ENCODE measurements at places on chromosomes 7 and 10.
A peak's percentile ranks its signal among the peaks of the same experiment; 100 is the strongest.

DNA sequence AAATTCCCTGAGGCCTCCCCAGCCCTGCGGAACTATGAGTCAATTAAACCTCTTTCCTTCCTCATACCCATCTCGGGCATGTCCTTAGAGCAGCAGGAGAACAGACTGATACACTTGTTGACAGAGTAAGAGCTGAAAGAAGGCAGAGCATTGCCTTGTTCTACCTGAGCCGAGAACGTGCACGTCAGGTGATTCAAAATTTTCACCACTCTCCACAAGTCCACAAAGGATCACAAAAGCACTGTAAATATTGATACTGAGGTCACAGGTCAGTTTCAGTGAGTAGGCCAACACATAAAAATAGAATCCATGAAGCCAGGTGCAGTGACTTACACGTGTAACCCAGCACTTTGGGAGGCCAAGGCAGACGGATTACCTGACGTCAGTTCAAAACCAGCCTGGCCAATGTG lies 27.8 kb downstream of the DCLRE1C start:
- peak; percentile 99 for DNase-seq

- DNase-seq: no peak
Observed at GRCh38 chr10:87603769-87604168, 55.9 kb upstream of the PAPSS2 start.

DNA sequence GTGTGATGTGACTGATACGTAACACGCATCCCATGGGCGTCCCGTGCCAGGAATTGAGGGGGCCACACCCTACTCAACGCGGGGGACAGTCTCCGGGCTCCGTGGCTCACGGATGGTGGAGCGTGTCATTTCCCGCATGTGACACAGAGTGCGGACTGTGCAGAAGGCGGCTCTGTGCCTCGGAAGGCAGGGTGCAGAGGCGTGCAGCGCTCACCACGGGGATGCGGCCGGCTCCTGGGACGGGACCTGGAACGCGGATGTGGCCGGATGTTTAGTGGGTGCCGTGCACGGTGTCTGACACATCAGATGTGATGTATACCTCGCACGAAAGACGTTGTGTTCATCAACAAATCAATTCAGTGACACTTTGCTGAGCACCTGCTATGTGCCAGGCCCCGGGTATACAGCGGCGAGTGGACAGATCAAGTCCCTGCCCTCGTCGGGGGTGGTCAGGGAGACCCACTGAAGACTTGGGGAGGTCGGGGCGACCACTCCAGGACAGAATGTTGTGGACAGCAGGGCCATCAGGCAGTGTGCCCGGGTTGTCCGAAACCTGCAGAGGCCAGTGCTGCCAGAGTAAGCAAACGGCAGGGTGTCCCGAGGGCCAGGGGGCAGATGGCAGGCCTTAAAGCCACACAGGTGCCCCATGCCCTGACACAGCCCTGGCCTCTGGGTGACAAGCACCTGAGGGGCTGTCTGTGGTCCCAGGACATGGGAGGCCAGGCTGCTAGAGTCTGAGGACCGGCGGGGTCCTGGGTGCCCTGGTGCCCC lies 38.1 kb downstream of the MICALL2 start:
- DNase-seq: no peak

GRCh38 chr10:77274046-77274795 lies 363.4 kb downstream of the KCNMA1 start:
- no peak for DNase-seq

GRCh38 chr7:66474441-66474840 lies 154.2 kb upstream of the KCTD7 start:
- no peak for DNase-seq

GRCh38 chr7:22723637-22724036 lies 3.4 kb upstream of the IL6 start:
- DNase-seq: peak; percentile 62

GRCh38 chr10:132407846-132408278 lies 10.9 kb downstream of the PWWP2B start:
- DNase-seq: peak; percentile 96

- no peak for DNase-seq
Observed at GRCh38 chr10:100528123-100528886, 1.4 kb downstream of the NDUFB8 start.

DNA sequence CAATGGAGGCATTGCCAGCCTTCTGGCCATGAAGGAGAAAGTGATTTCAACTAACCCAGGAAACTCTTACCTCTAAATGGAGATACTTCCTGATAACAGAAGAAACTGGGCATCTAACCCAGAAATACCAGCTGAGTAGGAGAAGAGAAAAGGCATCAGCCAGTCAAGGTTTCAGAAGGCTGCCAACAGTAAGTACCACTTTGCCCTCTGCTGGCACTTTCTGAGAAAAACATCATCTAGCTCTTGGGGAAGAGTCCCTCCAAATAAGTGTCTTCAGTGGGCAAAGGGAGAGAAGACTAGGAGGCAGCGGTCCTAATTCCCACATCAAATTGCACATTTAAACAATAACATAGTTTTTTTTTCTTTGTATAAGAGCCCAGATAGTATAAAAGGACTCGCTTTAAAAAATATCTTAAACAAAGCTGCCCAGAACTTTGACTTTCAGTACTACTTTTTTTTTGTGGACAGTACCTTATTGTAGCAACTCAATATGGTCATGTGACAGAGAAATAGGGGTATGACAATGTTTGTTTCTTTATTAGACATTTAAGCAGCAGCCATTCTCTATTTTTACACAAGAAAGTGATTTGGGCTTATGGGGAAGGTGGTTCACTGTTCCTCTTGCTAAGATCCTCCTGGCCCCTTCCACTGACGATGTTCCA lies 157.3 kb downstream of the CTTNBP2 start:
- DNase-seq: peak; percentile 91

- no peak for DNase-seq
Observed at GRCh38 chr7:29596593-29597178, 33.1 kb downstream of the PRR15 start.

- DNase-seq: no peak
Observed at GRCh38 chr10:64419461-64419860, 898.3 kb downstream of the REEP3 start.

- DNase-seq: peak; percentile 40
Observed at GRCh38 chr10:100894033-100894432, 18.7 kb upstream of the SLF2 start.

- no peak for DNase-seq
Observed at GRCh38 chr7:20176578-20177242, 40.5 kb downstream of the MACC1 start.

- no peak for DNase-seq
Observed at GRCh38 chr7:155210356-155210755, 87.3 kb upstream of the INSIG1 start.

- DNase-seq: no peak
Observed at GRCh38 chr7:47602272-47603004, 20.5 kb upstream of the TNS3 start.

GRCh38 chr7:155676052-155676451 lies 31.6 kb downstream of the RBM33 start:
- DNase-seq: no peak

DNA sequence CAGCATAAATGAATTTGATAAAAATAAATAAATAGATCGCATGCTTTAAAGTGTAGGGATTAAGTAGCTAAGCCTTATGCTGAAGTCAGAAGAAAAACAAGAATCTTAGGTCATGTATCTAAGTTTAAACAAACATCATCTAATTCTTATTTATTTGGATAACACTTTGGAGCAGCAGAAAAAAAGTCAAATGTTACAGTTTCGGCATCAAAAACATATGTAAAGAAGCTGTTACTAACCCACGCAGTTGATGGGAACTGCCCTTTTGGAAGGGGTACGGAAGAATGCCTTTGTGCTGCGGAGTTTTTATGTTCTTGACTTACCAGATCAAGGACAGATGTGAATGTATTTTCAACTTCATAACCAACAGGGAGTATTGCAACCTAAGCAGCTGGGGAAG lies 37.3 kb upstream of the HABP2 start:
- no peak for DNase-seq

DNA sequence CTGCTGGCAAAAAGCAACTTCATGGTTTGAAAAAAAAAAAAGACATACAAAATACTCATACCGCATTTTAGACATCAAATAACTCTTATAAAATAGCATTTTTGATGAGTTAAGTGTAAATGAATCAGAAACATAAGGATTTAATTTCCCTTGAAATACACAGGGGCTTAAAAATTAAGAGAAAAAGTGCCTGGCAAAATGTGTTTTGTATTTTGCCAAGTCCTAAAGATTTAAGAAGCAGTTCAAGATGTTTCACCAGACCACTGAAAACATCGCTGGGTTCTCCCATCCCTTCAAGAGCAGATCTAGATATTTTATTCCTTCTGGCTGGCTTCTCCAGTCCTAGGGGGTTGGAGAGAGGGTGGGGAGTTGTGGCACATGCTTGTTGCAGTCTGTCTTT lies 396.4 kb downstream of the INHBA start:
- no peak for DNase-seq

- peak; percentile 93 for DNase-seq
Observed at GRCh38 chr7:102286237-102287110, at the start of gene SH2B2. TSS of gene SH2B2 (plus strand) at chr7:102286868. CDS start at chr7:102300551, 13,683 bp downstream.

GRCh38 chr7:3112479-3113134 lies 68.9 kb upstream of the CARD11 start:
- DNase-seq: no peak

GRCh38 chr7:130432886-130433285 lies 7.9 kb downstream of the CEP41 start:
- no peak for DNase-seq

- no peak for DNase-seq
Observed at GRCh38 chr10:8767591-8767990, 713.1 kb downstream of the GATA3 start.

GRCh38 chr7:116524609-116525297 lies at the start of gene CAV1:
TSS of gene CAV1 (plus strand) at chr7:116525036. CDS start at chr7:116525063, 27 bp downstream.
- peak; percentile 70 for DNase-seq

DNA sequence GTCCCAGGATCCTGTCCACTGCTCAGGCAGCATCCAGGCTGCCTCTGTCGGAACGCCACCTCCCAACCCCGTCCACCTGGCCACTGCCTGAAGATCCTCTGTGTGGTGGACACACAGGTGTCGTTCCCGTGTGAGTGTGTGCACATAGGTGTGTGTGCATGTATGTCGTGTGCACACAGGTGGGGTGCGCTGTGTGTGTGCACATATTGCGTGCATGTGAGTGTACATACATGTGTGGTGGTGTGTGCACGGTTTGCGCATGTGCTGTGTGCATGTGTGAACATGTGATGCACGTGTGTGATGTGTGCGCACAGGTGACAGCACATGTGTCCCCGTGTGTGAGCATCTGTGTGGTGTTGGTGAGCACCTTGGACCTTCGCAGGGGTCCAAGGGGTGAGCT lies 7.1 kb downstream of the TMEM184A start:
- no peak for DNase-seq

DNA sequence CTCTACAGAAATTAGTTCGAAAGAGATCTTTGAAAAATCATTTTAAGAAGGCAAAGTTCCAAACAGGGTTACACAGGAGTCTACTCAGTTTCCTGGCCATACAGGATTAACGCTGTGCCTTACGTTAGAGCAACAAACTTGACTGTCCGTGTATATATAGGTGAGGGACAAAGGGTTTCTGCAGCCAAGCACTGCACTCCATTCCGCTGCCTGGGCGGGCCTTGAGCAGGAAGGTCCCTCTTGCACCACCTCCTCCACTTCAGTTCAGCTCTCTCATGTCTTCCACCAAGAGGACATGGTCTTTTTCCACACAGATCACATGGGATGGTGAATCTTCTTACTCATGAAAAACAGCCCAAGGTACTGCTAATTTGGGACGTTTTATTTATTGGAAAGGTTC lies 43.2 kb downstream of the MCMBP start:
- no peak for DNase-seq

- DNase-seq: no peak
Observed at GRCh38 chr10:117609796-117610170, 67.2 kb downstream of the EMX2 start.

DNA sequence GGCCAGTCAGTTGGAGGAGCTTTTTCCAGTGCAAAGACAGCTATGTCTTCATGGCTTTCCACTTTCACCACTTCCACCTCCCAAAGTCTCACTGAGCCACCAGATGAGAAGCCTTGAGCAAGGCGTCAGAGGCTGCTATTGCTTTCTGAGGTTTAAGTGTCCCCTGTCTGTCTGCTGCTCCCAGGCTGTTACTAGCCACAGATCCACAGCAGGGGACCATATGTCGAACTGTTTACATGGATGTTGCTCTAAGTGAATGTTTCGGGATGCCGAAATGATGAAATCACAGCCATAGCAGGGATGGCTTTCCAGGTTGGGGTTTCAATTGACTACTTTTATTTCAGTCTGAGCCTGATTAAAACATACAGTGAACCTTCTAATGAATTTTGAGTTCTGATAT lies 88.5 kb downstream of the AVL9 start:
- no peak for DNase-seq

DNA sequence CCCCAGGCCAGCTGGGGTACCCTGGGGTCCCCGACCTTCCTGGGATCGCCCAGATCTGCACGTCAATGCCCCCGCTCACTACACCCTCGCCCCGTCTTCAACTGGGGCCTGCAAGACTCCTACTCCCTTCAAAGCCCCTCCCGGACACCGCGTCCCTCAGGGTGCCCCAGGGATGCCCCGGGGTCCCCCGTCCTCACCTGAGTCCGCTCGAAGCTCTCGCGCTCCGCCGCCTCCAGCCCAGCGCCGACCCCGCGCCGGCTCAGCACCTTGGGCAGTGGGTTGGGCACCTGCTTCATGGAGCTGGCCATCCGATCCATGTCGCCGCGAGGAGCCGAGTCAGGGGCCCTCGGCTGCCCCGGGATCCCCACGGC lies at the start of gene HIP1:
HIP1 (minus strand) TSS at position 338 of the 371 bp plus-strand sequence; CDS start at position 317, 21 bp downstream.
- DNase-seq: no peak

DNA sequence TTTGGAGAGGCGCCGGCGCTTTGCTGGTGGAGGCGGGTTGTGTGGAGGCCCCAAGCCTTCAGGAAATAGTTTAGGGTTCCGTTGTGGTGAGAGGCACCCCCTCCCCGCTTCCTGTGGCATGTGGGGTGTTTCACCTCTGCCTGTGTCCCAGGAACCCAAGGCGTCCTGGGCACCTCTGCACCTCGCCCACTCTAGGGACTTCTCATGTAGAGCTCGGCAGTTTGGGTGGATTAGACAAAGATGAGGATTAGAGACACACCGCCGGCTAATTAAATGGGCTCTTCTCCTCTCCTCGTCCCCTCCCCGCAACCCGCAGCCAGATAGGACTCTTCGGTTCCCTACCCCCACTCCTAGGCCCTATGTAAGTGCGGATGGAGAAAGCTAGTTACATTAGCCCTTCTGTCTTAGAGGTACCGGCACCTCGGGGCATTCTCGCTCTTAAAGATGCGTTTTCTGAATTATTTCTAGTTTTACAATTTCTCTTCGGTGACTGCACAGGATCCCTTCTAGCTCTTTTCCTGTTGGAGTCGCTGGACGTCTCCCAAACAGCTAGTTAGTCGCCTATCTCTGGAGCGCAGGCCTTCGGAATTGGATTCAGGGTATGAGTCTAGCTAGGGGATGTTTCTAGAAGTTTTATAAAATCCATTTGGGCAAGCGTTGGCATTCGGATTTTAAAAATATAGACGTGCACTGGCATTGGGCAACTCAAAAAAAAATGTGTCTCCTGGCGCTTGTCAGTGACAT lies 7.8 kb downstream of the PTF1A start:
- no peak for DNase-seq

- peak; percentile 91 for DNase-seq
Observed at GRCh38 chr7:85041605-85042216, 145.1 kb downstream of the SEMA3D start.

- peak; percentile 73 for DNase-seq
Observed at GRCh38 chr7:81956520-81956919, 186.7 kb upstream of the HGF start.

- DNase-seq: no peak
Observed at GRCh38 chr10:117807441-117807840, 239.3 kb downstream of the RAB11FIP2 start.

- DNase-seq: no peak
Observed at GRCh38 chr7:112622159-112622715, 141.4 kb downstream of the LSMEM1 start.
